ENCODE measurements at places on chromosomes 12 and 14.

GRCh38 chr14:61090432-61091216, 109.6 kb downstream of the SLC38A6 start:
- no peak for DNase-seq

GRCh38 chr12:131511803-131512561, 198.9 kb upstream of the SFSWAP start:
- DNase-seq: no peak

GRCh38 chr12:50665170-50665569, 98.7 kb upstream of the ATF1 start:
- DNase-seq: no peak

- DNase-seq: no peak
Measured at GRCh38 chr12:55833056-55833455, 3.7 kb upstream of the DNAJC14 start.

Data from CD4-positive, alpha-beta T cell treated with Interleukin-6 at 100 ng/mL for 8 hours (primary cell).